ENCODE measurements at places on chromosomes 5 and 9.

- no peak for ATAC-seq
Observed at GRCh38 chr5:78016863-78017529, 240.9 kb upstream of the TBCA start.

DNA sequence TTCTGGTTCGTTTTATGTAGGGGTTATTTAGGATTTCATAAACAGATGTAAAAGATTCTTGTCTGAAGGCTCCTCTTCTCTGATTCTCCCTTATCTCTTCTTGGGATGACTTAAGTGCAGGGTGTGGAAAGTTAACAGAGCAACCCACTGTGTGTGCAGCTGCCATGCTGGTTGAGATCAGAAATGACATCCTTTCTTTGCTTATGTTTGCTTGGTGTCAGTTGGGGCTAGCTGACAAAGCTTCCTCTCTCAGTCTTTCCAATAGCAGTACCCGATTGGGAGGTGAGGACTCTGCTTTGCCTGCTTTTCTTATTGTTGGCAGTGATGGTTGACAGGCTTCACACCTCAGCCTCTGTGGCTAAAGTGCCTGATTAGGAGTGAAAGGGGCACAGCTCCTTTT, 26.5 kb downstream of the OGN start:
- ATAC-seq = no peak

DNA sequence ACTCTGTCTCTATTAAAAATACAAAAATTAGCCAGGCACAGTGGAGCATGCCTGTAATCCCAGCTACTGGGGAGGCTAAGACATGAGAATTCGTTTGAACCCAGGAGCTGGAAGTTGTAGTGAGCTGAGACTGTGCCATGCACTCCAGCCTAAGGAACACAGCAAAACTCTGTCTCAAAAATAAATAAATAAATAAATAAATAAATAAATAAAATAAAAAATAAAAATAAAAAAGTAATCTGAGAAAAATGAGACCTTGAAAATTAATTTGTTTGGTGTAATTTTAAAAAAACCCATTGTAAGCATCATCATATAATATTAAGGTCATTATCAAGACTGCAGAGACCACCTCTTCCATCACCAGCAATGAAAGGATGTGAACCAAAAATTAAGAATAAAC, 997.1 kb downstream of the CDH18 start:
- ATAC-seq = no peak

DNA sequence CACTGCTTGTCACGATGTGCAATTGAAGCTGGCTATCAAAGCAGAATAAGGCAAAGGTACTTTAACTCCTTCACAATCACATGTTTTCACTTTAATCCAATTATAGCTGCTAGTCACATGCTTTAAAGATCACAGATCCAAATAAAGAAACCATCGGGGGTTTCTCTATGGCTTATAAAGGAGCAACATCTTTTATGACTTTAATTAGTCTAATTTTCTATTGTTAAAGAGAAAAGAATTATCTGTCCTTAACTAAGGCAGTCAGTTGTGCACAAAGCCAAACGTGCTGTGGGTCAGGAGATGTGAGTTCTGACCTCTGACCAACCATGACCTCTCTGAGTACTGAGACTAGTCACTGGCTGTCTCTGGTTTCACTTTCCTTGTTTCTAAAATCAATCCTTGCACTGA, 561.1 kb downstream of the RAB3C start:
- ATAC-seq = no peak

Measured in activated CD4-positive, CD25-positive, alpha-beta regulatory T cell treated with anti-CD3 and anti-CD28 coated beads, Interleukin-2, amount 50 U/mL, for 24 hours (primary cell).